ENCODE measurements at places on chromosomes 7 and 10. TPM values are rescaled to one million over a fixed set of nuclear protein-coding genes. Genes with fewer than 3 reads are reported as not detected.
A peak's percentile ranks its signal among the peaks of the same experiment; 100 is the strongest.

The UBTD1 gene
- total RNA-seq: 4.2 TPM

- peak; percentile 25 for DNase-seq
- H3K36me3 ChIP-seq: no peaks in the 10 kb centered on the region
Measured at GRCh38 chr7:101164071-101164840, 1.1 kb downstream of the VGF start.

The CLRN3 gene
- total RNA-seq: not detected

DNA sequence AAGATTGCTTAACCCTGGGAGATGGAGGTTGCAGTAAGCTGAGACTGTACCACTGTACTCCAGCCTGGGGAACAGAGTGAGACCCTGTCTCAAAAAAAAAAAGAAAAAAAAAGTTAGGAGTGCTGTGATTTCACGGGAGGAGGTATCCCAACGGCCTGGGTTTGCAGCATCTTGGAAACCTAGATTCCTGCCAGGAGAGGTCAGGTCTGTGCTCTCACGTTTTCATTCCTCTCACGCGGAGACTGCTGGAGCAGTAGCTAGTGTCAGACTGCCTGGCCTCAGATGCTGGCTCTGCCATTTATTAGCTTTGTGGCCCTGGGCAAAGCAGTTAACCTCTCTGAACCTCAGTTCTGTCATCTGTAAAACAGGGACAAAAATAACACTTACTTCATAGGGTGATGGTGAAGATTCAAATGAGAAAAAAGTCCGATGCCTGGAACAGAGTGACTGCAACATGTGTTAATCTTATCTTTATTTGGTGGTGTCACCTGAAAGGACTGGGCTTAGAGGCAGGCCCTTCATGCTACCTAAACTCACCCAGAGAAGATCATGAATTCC, 94.9 kb downstream of the GAD2 start:
- DNase-seq: no peak
- H3K4me3 ChIP-seq: no peak overlapping the region
- H3K27me3 ChIP-seq: no peaks in the 10 kb centered on the region
- H3K27ac ChIP-seq: no peak overlapping the region

GRCh38 chr7:27359181-27360125, 116.9 kb downstream of the EVX1 start:
- no peak overlapping the region for H3K27ac ChIP-seq
- no peak overlapping the region for H3K4me3 ChIP-seq
- no peaks in the 10 kb centered on the region for H3K36me3 ChIP-seq
- no peaks in the 10 kb centered on the region for H3K4me1 ChIP-seq

- DNase-seq: no peak
- H3K4me1 ChIP-seq: no peaks in the 10 kb centered on the region
- no peaks in the 10 kb centered on the region for H3K36me3 ChIP-seq
- no peak overlapping the region for H3K4me3 ChIP-seq
Measured at GRCh38 chr7:70031245-70031644, 433.0 kb downstream of the AUTS2 start.

The PKD2L1 gene
- total RNA-seq: not detected

DNA sequence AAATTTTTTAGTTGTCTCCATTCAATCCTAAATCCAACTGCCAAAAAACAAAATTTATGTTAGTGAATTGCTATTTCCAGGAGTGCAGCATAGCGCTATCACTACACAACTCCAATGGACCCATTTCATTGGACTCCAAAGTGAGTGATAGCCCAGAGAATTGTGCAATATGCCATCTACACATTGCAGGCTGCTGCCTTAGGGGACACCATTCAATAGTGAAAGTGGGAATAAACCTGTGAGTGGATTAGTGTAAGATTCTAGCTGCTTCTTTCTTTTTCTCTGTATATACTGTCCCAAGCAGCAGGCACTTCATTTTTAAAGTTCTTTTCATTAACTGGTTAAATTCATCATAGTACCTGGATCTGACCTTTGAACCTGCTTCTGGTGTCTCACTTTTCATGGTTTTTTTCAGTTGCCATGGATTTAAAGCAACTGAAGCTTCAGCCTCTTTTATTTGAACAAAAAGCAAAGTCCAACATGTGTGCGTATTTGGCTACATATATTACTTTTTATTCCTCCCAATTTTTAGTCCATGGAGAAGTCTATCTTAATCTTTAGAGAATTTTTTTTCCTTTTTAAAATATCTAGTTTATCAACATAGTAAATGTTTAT, 97.3 kb downstream of the DGKB start:
- no peak overlapping the region for H3K4me3 ChIP-seq
- H3K4me1 ChIP-seq: no peaks in the 10 kb centered on the region
- no peak for DNase-seq
- no peak overlapping the region for H3K27ac ChIP-seq
- no peaks in the 10 kb centered on the region for H3K27me3 ChIP-seq
- H3K36me3 ChIP-seq: no peaks in the 10 kb centered on the region

The RBM20 gene
- 1.6 TPM for total RNA-seq

DNA sequence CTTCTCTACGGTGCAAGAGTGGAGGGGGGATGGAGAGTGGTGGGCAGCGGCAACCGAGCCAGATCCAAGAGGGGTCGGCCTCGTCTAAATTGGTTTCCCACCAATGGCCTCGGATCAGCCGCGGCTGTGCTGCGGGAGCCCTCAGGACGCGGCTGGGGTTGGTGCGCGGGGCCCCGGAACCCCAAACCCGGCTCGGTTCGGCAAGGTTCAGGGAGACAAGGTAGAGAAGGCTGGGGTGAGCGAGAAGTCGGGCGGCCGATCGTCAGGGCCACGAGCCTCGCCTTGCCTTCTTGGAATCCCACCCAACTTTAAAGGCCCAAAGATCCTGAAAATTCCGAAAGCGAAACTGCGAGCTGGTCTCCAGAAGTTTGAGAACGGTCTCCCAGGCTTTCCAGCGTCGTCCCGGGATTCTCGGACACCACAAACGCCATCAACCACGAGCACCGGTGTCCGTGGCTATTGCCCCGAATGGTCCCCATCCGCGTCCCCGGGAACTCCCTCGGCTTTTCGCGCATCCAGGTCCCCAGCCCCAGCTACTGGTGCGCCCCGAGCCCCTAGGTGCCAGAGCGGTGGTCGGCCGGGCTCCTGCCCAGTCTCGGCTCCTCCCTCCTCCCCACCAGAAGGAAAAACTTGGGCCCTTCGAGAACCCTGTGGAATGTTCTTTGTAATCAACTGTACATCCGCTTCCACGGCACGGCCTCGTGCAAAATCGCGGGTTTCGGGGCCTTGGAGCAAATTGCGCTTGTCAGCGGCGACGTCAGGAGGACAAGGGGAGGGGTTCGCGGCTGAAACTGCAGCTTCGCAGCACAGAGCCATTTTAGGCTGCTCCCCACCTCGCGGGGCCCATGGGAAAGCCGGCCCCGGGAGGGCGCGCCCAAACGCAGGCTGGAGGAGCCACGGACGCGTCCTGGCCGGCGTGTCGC, 3.2 kb downstream of the SFMBT2 start:
- DNase-seq: peak; percentile 69
- peak overlapping the region; percentile 92 for H3K4me3 ChIP-seq
- no peaks in the 10 kb centered on the region for H3K27me3 ChIP-seq
- H3K36me3 ChIP-seq: no peaks in the 10 kb centered on the region
- H3K27ac ChIP-seq: peak overlapping the region; percentile 76

The BCL7B gene
- total RNA-seq: 62.6 TPM

The GET4 gene
- total RNA-seq: 42.6 TPM

Measured in naive thymus-derived CD4-positive, alpha-beta T cell (primary cell).